Mucosa of descending colon (tissue), 3 donors: ENCODE measurements at places on chromosomes 4 and X. TPM values are rescaled to one million over a fixed set of nuclear protein-coding genes. Genes with fewer than 3 reads are reported as not detected.

CTAG1A gene
- total RNA-seq, result not detected

FGG gene
- not detected for total RNA-seq

GPRIN3 gene
- 23.8 TPM for total RNA-seq

SETD7 gene
- 24.8 TPM for total RNA-seq

CT55 gene
- total RNA-seq, result not detected

TKTL2 gene
- 0.22 TPM for total RNA-seq

KCNE5 gene
- not detected for total RNA-seq

USP17L15 gene
- not detected for total RNA-seq

PRR32 gene
- not detected for total RNA-seq

CFAP99 gene
- total RNA-seq, result 1.3 TPM

NPY2R gene
- total RNA-seq, result 1.4 TPM

AGA gene
- 20.5 TPM for total RNA-seq

DNA sequence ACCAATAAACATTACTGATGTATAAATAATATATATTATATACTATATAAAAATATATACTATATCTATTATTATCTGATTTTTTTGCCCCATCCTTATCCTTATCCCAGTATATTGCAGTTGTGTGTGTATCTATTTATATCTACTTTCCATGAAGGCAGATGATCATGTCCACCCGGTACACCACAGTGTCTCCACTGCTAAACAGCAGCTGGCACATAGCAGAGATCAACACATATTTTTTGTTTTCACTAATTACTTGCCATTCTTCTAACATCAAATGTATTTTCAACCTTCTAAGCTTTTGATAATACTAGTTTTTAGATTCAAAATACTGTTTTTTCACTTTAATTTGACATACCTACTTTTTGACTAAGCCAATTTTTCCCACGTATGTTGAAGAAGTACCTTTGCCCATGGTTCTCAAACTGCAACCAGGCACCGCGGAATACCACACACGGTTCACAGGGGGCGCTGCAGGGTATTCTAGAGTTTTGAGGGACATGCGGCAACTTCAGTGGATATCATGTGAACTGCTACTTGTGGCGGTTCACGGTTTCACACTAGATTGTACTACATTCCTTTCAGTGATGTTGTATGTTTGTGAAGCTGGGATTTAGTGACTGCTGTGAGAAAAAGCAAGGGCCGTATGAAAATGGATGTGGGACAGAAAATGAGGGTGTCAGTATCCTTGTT lies 182.5 kb upstream of the NPY2R start:
- peak; percentile 83 for DNase-seq

DNA sequence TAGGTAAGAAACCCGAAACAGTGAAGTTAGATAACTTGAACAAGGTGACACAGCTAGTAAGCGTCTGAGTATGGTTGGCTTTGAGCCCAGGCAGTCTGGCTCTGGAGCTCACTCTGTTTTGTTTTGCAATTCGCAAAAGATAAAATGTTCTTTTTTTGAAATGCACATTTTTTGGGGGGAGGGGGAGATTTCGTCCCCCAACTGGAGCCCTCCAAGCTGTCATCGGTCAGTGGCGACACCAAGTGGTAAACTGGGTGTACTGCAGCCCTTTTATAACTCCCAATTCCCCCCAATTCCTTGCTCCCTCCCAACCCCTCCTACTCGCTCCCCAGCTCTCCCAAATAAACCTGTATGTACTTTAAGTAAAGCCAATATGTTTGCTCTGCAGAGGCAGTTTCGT lies 2.8 kb upstream of the CLCN5 start:
- no peak for DNase-seq

GRCh38 chrX:31036895-31037294 lies 34.9 kb downstream of the FTHL17 start:
- DNase-seq, result peak; percentile 29

- DNase-seq, result peak; percentile 20
Measured at GRCh38 chrX:386239-386767, 404 bp downstream of the PPP2R3B start.

DNA sequence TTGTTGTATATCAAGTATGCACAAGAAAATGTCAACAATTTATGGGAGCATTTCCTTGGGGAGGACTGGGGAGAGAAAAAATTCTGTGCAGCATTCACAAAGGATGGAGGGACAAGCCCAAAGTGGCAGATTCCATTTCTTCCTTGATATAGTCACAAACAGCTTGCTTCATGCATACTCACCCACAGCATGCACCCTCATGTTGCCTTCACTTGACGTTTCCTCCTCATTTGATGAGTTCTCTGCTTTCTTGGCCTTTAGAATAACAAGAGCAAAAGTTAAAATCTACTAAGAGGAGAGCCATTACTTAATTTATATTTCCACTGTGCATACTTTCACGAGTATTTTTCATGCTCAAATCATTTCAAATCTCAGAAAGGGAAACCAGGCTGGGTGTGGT lies 37.7 kb downstream of the SPARCL1 start:
- no peak for DNase-seq

- no peak for DNase-seq
Measured at GRCh38 chrX:154294791-154295574, at the start of gene TEX28. TSS of gene TEX28 (minus strand) at chrX:154295124. CDS start at chrX:154292117, 3,007 bp downstream.

DNA sequence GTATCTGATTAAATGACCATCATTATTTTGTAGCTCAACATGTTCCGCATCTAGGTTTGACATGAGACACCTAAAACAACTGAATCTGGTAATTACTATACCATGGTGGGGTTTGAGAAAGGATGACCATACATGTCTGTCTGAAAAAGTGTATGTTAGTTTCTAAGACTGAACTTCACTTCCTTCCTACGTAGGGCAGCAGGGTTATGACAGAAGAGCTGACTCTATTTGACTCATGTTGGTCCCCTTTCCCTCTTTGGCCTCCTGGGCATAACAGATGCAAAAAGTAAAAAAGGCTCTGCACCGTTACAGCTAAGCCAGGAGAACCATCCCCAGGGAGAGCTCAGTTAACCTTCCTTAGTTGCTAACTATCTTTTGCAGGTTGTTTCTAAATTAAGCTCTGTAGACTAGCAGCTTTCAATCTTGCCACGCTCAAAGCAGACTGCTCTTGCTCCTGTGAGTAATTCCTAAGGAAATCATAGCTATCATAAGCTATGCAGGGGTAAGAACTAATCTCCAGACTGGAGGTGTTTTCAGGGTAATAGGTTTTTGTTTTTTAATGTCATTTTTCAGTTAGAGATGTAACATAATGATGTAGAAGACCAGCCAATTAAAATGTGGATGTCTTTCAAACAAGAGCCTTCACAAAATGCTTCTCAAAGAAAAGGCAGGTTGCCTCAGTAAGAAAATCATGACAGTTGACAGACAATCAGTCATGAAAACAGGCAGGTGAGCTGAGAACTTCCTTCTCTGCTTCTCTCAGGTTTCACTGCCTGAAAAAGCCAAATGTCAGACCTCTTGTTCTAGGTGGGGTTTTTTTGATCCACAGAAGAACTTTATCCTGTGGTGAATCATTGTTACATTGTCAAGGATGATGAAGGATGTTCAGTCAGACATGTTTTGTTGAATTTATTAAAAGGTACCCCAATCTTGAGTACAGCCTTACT lies 66.9 kb upstream of the DAPP1 start:
- no peak for DNase-seq

GRCh38 chr4:69054578-69055200 lies 41.6 kb upstream of the UGT2B7 start:
- no peak for DNase-seq

GRCh38 chr4:25914670-25915352 lies 791 bp downstream of the SMIM20 start:
- DNase-seq, result no peak

GRCh38 chr4:1061760-1062159 lies 50.3 kb downstream of the FGFRL1 start:
- DNase-seq, result no peak

DNA sequence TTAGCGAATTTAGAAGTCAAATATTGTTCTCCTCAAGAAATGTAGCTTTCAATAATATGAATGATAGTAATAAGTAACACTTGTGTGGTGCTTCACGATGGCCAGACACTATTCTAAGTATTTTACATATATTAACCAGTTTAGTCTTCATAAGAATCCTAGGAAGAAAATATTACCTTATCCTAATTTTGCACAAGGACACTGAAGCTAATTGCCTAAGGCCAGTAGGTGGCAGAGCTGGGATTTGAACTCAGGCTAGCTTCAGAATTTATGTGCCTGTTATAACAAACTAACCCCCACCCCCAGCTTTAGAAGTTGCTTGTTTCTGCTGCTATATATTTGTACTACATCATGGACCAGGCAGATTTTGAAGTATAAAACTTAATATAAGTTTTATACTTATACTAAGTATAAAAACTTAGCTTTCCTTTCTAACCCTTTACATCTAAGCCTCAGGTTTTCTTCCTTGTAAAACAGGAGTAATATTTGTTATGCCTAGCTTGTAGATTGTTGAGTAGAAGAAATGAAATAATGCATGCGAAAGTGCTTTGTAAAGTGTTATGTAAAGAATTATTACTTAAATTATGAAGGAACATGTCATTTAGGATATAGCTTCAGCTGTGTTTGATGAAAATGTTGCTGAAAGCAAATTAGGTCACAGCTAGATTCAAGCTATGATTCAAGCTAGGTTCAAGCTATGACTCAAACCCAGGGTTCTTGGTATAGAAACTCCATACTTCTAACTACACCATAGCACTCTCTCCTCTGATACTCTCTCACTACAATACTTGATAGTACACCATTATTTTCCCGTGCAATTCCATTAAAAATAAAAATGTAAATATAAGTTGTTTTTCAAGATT lies 4.2 kb upstream of the CDS1 start:
- no peak for DNase-seq

- DNase-seq, result no peak
Measured at GRCh38 chrX:44550563-44550962, 7.9 kb upstream of the FUNDC1 start.

DNA sequence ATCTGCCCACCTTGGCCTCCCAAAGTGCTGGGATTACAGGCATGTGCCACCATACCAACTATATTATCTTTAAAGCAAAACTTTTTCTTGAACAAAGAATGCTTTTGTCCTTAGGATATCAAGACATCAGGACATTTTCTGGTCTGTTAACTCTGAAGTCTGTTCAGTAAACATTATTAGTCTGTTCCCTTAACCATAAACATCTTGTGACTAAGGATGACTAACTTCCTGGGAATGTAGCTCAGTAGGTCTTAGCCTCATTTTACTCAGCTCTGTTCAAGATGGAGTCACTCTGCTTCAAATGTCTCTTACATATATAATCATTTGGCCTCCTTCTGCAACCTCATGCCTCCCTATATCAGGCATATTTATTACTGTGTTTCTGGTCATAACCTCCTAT lies 122.9 kb downstream of the UBE2NL start:
- DNase-seq, result no peak

DNA sequence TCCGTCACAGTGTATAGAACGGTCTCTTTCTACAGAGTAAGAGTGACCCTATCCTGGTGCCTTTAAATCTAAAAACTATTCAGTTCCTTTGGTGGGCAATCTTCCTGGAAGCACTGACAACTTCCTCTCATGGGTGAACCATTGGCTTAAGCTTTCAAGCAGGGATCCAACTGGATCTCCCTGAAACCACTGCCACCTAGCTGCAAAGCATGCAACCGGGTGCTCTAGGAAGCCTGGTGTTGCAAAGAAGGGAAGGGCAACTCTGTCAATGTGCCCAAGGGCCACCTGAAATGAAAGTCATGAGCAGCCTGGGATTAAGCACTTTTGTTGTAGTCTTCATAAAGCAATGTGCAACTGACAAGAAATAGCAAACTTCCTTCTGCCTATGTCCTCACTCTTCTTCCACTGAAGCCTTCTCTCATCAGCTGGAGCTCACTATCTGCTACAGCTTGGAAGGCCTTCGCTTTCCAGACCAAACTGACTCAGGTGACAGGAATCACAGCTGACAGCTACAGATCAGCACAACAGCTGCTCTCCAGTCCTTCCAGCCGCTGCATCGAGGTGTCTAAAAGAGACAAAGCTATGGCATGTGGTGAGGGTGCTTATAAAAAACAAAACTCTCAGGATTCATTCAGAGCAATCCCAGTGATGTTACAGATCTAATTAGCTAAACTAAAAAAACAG lies 46.1 kb downstream of the SETD7 start:
- DNase-seq, result peak; percentile 17

- no peak for DNase-seq
Measured at GRCh38 chr4:117495802-117496201, 410.4 kb upstream of the TRAM1L1 start.

GRCh38 chr4:71258323-71258722 lies 80.5 kb upstream of the SLC4A4 start:
- no peak for DNase-seq

GRCh38 chrX:29461039-29461438 lies 754.3 kb upstream of the MAGEB2 start:
- DNase-seq, result no peak

- DNase-seq, result peak; percentile 38
Measured at GRCh38 chr4:931194-931959, 739 bp downstream of the GAK start.

GRCh38 chrX:119118780-119119395 lies 8.7 kb downstream of the KIAA1210 start:
- no peak for DNase-seq

- no peak for DNase-seq
Measured at GRCh38 chrX:55488006-55488592, 1.5 kb downstream of the USP51 start.

DNA sequence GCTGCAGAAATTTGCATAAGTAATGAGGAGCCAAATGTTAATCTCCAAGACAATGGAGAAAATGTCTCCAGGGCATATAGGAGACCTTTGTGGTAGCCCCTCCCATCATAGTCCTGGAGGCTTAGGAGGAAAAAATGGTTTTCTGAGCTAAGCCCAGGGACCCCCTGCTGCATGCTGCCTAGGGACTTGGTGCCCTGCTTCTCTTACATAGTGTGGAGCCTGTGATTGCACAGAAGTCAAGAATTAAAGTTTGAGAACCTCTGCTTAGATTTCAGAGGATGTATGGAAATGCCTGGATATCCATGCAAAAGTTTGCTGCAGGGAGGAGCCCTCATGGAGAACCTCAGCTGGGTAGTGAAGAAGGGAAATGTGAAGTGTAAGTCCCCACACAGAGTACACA lies 379.4 kb upstream of the TACR3 start:
- DNase-seq, result no peak

GRCh38 chr4:107935246-107935645 lies 3.9 kb downstream of the CYP2U1 start:
- DNase-seq, result no peak

- peak; percentile 38 for DNase-seq
Measured at GRCh38 chrX:154761977-154762536, 607 bp upstream of the DKC1 start.

- DNase-seq, result no peak
Measured at GRCh38 chr4:189124791-189125190, 815.9 kb upstream of the FRG1 start.

DNA sequence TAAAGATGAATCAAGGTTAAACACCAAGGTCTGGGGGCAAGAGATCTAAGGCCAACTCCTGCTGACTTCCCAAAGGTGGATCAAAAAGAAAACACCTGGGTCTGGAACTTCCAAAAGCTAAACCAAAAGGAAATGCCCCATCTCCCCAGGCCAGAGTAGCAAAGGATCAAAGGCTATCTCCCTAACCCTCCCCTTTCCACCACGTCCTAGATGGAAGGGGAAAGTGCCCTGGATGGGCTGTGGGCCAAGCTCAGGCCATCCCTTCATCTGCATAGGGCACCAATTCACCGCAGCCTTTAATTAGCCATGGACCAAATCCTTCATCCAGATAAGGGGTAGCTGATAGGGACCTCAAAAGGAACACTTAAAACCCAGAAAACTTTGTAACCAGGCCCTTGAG lies 100.2 kb downstream of the WDFY3 start:
- DNase-seq, result no peak
